ENCODE measurements at places on chromosomes 5 and 9.

GRCh38 chr5:17302604-17303003, 85.2 kb downstream of the BASP1 start:
- DNase-seq = no peak

GRCh38 chr9:123422635-123423310, 66.8 kb downstream of the CRB2 start:
- DNase-seq = no peak

DNA sequence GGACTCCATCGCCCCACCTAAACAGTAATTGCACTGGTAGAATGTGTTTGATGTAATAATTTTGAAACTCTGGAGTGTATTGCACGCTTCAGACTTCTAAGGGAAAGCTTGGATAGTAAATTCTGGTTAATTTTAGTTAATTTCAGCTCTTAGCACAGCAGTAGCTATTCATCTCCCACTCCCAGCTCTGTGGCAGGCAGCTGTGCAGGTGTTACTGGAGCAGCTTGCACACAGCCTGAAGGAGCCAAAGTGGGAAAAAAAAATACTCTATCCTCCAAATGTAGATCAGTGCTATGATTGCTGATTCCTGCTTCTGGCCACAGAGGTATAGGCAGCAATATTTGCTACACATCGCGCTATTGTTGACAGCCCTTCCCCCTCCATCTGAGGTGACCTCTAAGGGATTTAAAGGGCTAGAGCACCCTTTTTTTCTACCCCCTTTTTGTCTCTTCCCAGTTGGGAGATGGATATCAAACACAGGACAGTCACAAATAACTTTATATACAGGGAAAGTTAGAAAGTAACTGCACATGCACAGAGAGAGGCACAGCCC, 97.4 kb downstream of the KCTD16 start:
- no peak for DNase-seq

DNA sequence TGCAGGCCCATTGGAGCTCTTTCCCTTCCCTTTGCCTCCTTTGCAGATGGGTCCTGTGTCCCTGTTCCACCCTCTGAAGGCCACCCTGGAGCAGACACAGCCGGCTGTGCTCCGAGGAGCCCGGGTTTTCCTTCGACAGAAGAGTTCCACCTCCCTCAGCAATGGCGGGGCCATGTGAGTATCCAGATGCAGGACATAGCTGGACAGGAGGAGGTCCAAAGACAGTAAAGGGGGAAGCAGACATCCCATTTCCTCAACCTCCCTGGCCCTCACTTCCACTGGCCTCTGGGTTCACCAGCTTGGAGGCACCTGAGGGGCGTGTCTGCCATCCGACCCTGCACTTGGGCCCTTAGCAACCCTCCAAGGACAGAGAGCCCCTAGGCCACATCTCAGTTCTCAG, 237.9 kb downstream of the CACNA1B start:
- DNase-seq = no peak

DNA sequence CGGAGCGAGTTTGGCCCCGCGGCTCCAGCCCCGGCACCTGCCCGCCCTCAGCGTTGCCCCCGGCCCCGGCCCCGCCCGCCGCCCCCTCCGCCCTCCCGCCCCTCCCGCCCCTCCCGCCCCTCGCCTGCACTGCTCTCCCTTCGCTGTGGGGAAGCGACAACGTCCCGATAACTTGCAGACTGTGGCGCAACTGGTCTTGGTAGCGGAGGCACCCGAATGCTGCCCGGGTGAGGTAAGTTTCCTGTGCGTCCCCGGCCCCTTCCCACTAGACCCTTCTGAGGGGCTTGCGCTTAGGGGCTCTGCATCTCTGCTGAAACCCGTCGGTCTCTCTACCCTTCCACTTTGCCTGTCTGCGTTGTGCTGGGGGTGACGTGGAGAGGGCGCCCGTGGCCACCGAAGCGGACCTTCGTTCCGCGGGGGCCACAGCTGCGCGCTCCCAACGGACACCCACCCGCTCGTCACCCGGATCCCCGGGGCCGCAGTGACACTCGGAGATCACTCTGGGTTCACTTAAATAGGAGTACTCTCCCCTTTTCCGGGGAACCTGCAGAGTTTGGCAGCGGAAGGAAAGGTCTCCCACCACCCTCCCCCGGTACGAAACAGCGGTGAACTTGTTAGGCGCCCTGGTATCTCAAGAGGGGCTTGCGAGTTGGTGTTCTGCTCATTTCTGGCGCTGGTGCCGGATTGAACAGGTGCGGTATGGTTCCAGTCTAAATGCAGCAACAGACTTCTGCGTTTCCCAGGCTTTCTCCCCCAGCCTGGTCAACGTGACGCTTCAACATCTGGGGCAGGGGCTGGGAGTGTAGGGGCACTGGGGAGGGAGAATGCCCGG, 707 bp downstream of the PIP5K1B start:
- peak; percentile 18 for DNase-seq

DNA sequence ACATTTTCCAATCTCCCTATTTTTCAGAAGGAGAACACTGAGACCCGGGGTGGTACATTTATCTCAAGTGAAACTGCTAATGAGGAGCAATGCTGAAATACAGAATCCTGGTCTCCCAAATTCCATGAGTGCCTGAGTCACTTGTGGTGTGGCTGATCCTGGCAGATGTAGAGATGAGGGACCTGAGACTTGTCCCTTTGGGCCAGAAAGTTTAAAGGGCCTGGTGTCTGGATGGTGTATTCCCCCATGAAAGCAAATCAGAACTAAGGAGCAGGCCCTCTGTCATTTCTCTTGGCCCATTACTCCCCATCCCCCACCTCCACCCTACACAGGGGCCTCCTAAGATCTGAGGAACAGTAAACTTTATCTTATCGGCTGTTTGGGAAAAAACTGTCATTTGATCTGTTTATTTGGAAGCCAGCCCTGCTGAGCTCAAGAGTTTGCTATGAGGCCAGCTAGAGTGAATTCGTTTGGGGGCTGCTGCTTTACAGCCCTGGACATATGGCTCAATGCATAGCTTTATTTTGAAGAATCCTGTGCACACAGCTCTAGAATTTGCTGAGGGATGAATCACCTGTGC, 140.3 kb downstream of the LHFPL2 start:
- no peak for DNase-seq

DNA sequence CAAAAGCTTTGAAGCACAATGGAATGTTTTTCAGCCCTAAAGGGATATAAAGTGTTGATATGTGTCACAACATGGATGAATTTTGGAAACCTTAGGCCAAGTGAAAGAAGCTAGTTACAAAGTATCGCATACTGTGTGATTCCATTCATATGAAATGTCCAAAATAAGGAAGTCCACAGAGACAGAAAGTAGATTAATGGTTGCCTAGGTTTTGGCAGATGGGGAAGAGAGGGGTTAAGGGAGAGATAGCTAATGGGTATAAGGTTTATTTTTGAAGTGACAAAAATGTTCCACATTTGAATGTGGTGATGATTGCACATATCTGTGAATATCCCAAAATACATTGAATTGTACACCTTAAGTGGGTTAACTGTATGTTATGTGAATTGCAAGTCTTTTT, 57.5 kb upstream of the MCCC2 start:
- DNase-seq = no peak

DNA sequence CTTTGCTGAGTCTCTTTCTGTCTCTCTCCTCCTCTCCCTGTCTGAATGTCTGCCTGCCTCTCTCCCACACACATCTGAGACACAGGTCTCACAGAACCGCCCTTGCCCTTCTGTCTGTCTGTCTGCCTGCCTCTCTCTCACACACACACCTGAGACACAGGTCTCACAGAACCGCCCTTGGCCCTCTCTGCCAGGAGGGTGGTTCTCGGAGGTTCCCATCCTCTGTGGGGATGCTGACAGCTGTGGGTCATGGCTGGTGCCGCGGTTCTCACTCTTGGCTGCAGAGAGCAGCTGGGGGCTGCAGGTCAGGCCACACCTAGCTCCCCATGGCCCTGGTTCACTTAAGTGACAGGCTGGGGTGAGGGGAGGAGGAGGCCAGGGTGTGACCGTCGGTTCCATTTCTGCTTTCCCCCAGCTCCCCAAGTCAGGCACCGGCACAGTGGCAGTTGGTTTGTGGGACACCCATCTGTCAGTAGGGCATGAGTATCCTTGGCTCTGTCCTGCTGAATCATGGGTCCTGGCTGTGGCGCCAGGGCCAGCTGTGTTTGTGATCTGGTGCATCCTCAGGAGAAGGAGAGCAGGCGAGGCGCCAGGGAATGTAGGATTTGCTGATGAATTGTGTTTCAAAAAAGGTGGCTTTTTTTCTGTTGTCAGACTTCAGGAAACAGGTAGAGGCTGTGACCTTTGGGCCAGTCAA, 42.3 kb upstream of the CLPTM1L start:
- DNase-seq = peak; percentile 55

DNA sequence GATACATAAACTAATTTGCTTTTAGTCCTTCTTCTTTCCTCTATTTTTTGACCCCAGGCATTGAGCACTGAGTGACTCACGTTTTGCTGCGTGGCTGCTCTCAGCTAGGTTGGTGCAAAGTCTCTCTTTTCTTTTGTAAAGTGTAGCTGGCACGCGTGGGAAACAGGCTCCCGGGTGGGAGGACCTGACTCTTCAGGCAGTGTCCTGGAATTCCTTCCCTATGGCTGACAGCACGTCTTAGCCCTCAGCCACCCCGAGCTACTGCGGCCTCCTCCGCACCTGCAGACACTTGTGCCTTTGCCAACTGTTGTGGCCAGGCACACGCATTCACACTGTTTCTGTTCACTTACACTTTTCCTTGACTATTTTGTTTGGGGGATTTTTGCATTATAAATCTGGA, 877 bp upstream of the SCGB3A1 start:
- DNase-seq = no peak

DNA sequence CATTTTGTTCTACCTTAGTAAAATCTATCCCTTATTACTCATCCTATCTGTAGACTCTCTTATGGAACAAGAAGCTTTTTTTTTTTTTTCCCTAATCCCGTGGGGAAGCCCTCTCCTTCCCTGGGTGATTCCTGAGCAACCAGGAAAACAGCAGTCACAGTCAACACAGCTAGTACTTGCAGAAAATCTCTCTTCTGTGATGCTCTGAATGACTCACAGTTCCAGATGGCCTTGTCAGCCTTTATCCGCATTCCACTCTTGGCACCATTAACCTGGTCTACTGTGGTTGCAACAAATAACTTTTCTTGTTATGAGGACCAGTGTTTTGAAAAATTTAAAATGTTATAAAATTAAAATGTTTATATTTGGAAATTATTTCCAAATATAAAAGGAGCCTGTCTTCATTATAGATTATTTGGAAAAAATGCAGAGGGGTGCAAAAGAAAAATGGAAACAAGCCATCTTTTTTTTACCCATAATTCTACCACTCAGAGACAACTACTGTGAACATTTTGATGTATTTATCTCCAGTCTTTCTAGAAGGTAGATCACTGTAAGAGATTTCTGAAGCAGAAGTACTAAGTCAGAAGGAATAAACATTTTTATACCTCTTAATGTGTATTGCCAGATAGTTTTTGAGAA, 486.7 kb downstream of the RAB3C start:
- no peak for DNase-seq

GRCh38 chr9:21964925-21965385, 29.2 kb downstream of the CDKN2A start:
- peak; percentile 24 for DNase-seq

DNA sequence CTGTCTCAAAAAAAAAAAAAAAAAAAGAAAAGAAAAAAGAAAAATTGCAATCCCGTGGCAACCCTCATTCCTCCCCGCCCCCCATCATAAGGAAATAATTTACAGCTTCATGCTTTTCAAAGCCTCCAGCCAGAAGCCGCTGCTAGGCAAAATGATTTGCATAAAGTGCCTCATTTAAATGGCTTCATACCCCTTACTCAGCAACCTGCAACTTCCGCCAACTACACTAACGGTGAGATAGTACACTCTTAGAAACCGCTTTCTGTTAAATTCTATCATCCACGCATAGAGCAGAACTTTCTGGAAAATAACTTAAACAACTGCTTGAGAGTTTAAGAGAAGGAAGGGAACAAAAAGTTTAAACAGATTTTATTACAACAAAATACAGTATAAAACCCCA, 17.8 kb downstream of the SERINC5 start:
- DNase-seq = no peak

GRCh38 chr5:33997331-33997983, 10.4 kb downstream of the AMACR start:
- DNase-seq = peak; percentile 93

GRCh38 chr5:137778772-137779564, 24.8 kb upstream of the HNRNPA0 start:
- no peak for DNase-seq

- no peak for DNase-seq
Observed at GRCh38 chr5:68554571-68555279, 339.2 kb downstream of the PIK3R1 start.

DNA sequence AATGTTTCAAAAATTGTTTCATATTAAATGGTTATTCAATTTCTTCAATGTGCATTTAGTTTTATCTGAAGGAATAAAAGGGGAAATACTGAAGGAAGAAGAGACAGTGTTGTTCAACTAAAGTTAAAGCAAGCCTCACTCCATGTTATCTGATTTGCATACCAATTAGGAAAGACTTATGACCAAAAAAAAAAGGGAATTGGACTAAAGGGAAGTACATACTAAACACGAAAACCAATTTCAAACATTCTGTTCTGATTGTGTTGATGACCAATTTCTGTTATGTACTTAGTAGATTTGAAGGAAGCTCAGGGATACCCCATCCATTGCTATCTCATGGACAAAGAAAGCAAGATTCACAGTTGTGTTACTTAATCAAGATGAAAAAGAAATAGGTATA, 4.9 kb upstream of the GAPT start:
- DNase-seq = no peak

DNA sequence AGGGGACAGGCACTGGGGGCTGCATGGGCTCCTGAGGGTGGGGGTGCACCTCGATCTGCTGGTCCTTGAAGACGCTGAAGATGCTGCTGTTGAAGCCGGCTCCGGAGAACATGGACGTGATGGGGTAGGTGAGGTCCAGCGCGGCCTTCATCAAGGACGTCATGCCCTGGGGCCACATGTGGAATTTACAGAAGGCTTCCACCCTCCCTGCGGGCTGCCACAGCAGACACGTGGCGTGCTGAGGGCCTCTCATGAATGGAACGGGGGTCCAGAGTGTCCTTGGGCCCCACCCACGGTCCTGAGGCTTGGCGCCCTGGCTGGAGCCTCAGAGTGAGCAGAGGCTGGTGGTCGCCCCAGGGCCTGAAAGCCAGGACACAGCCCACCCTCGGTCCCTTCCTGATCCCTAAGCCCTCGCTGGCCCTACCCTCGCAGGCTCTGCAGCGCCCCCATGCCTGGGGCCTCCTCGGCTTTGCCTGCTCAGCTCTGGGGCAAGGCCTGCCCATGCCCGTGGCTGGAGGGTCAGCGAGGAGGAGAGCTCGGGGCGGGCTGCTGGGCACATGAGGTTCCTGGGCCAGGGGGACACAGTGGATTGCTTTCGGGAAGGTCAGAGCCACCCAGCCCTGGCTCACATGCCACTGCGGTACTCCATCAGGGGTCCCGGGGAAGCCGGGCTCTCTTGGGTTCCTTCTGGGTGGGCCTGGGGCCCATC, 5.3 kb upstream of the NSMF start:
- DNase-seq = no peak

DNA sequence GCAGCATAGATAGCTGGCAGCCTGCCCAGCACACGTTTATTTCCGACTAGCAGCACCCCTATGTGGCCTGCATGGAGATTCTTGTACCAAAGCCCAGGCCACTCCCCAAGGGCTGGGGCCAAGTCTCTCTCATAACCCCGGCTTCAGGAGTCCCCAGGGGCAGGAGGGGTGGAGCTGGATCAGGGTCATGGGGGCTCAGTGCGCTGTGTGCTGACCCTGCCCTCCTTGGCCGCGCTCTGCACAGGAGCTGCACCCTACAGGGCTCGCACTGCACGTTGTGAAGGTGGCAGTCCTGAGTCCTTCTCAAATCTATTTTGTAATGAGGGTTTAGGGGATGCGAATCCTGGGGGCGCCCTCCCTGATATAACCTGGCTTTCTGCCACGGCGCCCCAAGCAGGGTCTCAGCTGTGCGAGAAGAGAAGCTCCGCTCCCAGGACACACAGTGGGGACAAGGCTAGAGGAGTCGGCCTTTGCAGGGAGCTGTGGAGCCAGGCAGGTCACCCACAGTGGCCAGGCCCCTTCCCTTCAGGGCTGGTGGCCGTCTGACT, 28.6 kb downstream of the NKD2 start:
- DNase-seq = peak; percentile 13
